ENCODE measurements at places on chromosomes 3 and 15. TPM values are rescaled to one million over a fixed set of nuclear protein-coding genes. Genes with fewer than 3 reads are reported as not detected.

The RNU5B-1 gene
- total RNA-seq, result not detected

GRCh38 chr15:66433726-66434125, 47.0 kb downstream of the MAP2K1 start:
- H3K27ac ChIP-seq, result no peak overlapping the region
- no peak for DNase-seq
- H3K36me3 ChIP-seq, result peaks cover 28% of the 10 kb centered on the region
- no peaks in the 10 kb centered on the region for H3K4me1 ChIP-seq

DNA sequence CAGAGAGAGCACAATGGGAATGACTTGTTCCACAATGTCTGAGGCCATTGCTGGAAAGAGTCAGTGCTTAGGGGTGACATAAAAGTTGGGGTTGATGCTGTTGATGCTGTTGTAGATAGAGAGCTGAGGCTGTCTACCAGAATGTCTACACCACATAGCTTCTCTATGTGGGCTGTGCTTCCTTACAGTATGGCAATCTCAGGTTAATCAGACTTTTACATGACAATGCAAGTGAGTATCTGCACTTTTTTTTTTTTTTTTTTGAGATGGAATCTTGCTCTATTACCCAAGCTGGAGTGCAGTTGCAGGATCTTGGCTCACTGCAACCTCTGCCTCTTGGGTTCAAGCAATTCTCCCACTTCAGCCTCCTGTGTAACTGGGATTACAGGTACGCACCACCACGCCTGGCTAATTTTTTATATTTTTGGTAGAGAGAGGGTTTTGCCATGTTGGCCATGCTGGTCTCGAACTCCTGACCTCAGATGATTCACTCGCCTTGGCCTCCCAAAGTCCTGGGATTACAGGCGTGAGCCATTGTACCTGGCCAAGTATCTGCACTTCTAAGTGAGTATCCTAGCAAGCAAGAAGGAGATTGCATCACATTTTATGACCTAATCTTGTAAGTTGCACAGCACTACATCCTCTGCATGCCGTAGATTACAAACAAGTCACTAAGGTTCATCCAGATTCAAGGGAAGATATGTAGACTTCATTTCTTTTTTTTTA, 28.7 kb downstream of the DLEC1 start:
- no peaks in the 10 kb centered on the region for H3K36me3 ChIP-seq
- no peaks in the 10 kb centered on the region for H3K27me3 ChIP-seq
- H3K27ac ChIP-seq, result no peak overlapping the region
- DNase-seq, result no peak
- no peak overlapping the region for H3K4me3 ChIP-seq

DNA sequence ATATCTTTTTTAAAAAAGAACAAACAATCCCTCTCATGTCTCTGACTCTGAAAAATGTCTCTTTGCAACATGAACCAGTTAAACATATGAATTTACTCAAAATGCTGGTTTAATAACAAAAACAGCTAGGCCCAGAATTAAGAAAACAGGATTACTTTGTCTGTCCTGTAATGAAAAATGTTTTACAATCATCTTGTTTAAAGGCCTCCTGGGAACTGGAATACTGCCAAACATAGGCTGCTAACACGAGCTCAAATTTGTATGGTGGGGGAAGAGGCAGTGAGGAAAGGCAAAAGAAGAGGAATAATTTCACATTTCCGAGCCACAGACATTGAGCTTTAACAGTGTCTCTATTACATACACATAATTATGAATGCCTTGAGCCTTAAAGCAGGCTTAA, 61.7 kb upstream of the PPIB start:
- no peak overlapping the region for H3K27ac ChIP-seq
- H3K4me1 ChIP-seq, result peaks cover 3% of the 10 kb centered on the region
- H3K36me3 ChIP-seq, result no peaks in the 10 kb centered on the region
- no peak for DNase-seq
- no peak overlapping the region for H3K4me3 ChIP-seq
- no peaks in the 10 kb centered on the region for H3K27me3 ChIP-seq

The LRRC34 gene
- 0.42 TPM for total RNA-seq

The MEX3B gene
- total RNA-seq, result 1.4 TPM

DNA sequence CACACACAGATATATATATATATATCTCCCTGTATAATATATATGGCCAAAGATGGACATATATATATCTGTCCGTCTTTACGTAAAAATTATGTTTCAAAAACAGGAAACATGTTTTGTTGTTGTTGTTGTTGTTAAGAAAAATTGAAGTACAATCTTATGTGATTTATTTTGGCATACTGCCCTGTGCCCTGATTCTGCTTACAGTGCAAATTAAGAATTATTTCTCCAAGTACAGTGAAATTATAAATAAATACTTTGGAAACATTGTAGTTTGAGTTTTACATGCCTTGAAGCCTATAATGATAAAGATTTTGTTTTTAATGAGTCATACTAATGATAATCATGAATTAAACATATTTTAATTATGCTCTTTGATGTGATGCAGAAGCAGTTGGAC, 994.9 kb downstream of the DIPK2A start:
- no peak overlapping the region for H3K27ac ChIP-seq
- H3K4me3 ChIP-seq, result no peak overlapping the region
- no peak for DNase-seq
- H3K27me3 ChIP-seq, result no peaks in the 10 kb centered on the region

- H3K36me3 ChIP-seq, result no peaks in the 10 kb centered on the region
- no peak overlapping the region for H3K4me3 ChIP-seq
- no peaks in the 10 kb centered on the region for H3K4me1 ChIP-seq
- H3K27ac ChIP-seq, result no peak overlapping the region
Observed at GRCh38 chr15:98315971-98316370, 332.4 kb upstream of the IGF1R start.
